Activated T-helper 17 cell treated with anti-CD3 and anti-CD28 coated beads, Interleukin-2, amount 50 U/mL, for 72 hours (primary cell): ENCODE measurements at places on chromosomes 3 and 15. TPM values are rescaled to one million over a fixed set of nuclear protein-coding genes. Genes with fewer than 3 reads are reported as not detected.

Gene KCNAB1
- not detected for total RNA-seq

- no peak for ATAC-seq
These were observed 3.2 kb downstream of the PFKFB4 start for GRCh38 chr3:48553361-48553760.

Gene LARP6
- 0.26 TPM for total RNA-seq

Gene GREM1
- not detected for total RNA-seq

GRCh38 chr3:9238721-9239295 lies 10.6 kb downstream of the SRGAP3 start:
- ATAC-seq = no peak

Gene IL17RD
- 0.15 TPM for total RNA-seq

DNA sequence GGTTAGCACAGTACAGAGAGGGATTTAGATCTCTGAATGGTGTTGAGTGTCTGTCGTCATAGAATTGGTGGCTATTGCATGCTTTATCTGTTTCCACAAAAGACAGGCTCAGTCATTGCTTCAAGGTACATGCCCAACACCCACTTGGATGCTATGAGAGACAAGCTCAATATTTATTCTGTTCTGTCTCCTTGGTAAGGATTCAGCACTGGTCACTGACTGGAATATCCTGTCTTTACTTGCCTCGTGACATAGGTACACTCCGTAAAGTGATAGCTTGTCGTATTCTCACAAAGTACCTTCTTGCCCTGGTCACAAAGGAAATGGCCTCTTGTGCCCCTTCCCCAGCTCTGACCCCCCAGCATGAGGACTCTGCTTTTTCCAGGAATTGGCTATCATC lies 72.8 kb upstream of the CTNNB1 start:
- no peak for ATAC-seq

Gene ARPIN
- not detected for total RNA-seq

Gene CCRL2
- total RNA-seq = 3.7 TPM
